Omental fat pad (tissue), 4 donors: ENCODE measurements at places on chromosomes 7 and 10.

DNA sequence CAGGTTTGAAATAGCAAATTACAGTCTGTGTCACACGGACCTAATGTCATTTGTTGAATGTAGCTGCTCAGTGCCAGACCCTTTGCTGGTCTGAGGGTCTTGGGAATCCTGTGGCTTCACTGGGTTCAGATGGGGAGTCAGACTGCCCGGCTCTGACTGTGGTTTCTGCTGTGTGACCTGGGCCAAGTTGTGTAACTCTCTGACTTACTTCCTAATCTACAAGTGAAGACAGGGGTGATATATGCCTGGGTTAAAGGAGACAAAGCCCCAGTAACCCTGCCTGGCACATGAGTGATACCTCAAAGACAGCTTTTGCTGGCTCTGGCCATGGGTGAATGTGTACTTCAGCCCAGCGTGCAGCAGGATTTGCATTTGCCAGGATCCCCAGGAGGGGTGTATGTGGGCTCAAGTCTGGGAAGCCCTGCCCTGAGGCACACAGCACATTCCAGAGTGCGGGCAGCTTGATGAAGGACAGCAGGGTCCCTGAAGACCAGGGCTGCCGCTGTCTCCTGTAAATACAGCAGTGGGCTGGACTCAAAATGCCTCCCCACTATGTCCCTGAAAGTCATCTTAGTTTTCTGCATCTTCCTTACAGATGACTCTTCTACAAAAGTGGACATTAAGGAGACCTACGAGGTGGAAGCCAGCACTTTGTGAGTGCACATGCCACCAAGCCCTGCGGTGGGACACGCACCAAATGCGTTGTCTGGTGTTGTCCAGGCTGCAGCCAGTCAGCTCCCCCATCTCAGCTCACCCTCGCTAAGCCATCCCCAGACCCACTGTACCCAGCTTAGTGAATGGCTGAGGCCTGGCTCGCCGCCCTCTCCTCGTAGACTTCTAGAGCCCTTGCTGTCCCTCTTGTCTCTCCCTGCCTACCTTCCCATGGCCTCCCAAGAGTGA lies 16.4 kb downstream of the NACAD start:
- no peak for DNase-seq

DNA sequence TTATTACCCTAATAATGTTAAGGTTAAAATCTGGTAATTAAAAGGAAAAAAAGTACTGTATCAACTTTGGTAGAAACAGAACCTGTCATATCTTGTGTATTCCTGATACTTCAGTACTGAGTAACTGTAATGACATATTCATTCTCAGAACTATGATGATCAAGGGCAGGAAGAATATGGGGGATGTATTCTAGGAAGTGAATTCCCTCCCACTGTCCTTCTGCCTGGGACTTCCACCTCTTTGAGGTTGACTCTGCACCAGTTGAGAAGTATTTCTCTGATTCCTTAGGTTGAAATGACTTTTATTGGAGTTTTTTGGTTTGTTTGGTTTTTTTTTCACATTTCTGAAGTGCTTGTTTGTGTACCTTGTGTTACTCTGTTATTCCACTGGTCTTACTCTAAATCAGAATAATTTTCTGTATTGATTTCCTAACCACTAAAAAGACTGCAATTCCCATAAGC lies 36.9 kb downstream of the WASL start:
- no peak for DNase-seq

DNA sequence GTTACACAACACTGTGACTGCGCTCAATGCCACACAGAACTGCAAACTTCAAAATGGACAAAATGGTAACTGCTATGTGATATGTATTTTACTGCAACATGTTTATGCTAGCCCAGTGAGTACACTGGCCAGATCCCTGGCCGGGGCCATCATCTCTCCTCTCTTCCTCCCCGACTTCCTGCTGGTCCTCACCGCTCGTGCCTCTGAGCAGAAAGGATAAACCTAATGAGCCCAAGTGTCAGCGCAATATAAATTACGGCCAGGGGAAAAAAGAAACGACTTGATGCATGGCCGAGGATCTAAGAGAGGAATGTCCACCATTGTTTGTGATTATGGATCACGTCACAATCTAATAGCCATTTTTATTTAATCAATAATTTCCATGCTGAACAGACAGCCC lies 225.2 kb downstream of the GLI3 start:
- DNase-seq, result no peak

- DNase-seq, result no peak
These were observed 27.1 kb downstream of the ATXN7L1 start for GRCh38 chr7:105849122-105849855.

- DNase-seq, result no peak
These were observed 89.3 kb upstream of the RNF148 start for GRCh38 chr7:122791959-122792545.
